ENCODE measurements at places on chromosomes 5 and 9. TPM values are rescaled to one million over a fixed set of nuclear protein-coding genes. Genes with fewer than 3 reads are reported as not detected.

Gene GABRG2
- total RNA-seq = 0.53 TPM

Gene FGFR4
- 58.7 TPM for total RNA-seq

Gene CAMK4
- 2.4 TPM for total RNA-seq

Gene GARIN3
- not detected for total RNA-seq

Gene SLC30A5
- total RNA-seq = 45.9 TPM

Measured in colonic mucosa (tissue), 4 donors.